NCI-H524 (cell line): ENCODE measurements at places on chromosomes 12 and 14.

GRCh38 chr12:5518584-5519365 is 86.9 kb downstream of the NTF3 start:
- no peak for DNase-seq

DNA sequence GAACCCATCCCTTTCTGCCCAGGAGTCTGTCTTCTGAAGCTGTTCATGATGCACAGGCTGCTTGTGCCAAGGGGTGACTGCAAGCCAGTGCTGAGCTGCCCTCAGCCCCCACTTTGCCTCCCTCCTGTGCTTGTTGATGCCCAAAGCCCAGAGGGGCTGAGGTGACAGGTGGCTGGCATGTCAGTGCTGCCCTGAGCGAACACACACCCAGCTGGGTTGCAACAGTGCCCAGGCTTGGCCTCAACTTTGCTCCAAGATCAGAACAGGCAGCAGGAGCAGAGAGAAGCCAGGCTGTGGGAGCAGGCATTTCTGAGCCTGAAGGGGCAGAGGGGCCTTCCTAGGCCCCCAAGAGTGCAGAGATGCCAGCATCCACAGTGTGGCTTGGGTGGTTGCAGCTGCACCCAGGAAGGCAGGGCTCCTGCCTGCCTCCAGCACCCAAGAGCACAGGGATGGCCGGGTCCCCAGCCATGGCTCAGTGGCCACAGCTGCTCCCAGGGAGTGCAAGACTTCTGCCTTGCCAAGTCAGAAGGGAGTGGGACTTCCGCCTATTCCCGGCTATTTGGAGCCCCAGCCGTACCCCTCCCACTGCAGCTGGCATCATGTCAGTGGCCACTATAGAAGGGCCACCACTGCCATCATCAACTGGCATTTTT is 83.1 kb downstream of the SLC16A7 start:
- no peak for DNase-seq

- peak; percentile 50 for DNase-seq
Measured at GRCh38 chr12:120496413-120497340, 764 bp downstream of the DYNLL1 start.

GRCh38 chr12:659090-659683 is 4.1 kb downstream of the NINJ2 start:
- peak; percentile 3 for DNase-seq

DNA sequence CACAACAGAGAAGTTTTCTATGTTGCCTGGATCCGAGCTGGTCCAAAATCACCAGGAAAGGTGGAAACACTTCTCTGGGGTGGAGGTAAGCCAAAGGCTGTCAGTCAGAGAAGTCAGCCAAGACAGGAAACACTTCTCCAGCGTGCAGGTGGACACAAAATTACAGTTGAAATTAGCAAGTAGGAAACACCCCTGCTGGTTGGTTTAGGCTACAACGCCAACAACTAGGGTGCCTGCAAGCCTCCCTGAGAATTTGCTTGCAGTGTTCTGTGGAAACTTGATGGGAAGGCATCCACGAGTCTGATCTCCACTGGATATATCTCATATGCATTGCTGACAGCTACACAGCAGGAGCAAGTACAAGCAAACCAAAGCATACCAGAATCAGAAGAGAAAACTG is 600.5 kb downstream of the RERGL start:
- no peak for DNase-seq

DNA sequence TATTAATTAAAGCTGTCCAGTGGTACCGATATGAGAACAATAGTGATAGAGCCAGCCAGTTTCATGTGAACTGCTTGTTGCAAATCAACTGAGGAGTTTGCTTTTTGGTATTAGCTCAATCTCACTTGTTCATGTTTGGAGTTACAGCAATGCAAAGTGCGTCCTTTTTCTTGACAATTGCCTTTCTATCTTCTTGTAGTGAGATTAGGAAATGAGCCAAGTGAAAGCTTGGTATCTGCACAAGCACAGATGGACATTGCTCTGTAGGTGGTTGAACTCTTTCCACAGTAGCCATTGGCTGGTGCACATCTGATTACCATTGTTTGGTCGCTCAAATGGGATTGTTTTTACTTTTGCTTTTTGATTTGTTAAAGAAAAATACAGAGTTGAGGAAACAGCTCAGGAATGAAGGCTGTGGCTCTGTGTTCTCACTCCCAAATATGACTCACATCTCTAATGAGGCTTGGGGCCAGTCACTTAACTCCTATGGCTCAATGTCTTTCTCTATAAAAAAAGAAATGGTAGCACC is 241.4 kb downstream of the BMP4 start:
- DNase-seq = no peak

- DNase-seq = peak; percentile 73
Measured at GRCh38 chr12:130752692-130753230, 36.7 kb upstream of the RIMBP2 start.

- no peak for DNase-seq
Measured at GRCh38 chr12:64894827-64895475, 70.5 kb downstream of the TBC1D30 start.

DNA sequence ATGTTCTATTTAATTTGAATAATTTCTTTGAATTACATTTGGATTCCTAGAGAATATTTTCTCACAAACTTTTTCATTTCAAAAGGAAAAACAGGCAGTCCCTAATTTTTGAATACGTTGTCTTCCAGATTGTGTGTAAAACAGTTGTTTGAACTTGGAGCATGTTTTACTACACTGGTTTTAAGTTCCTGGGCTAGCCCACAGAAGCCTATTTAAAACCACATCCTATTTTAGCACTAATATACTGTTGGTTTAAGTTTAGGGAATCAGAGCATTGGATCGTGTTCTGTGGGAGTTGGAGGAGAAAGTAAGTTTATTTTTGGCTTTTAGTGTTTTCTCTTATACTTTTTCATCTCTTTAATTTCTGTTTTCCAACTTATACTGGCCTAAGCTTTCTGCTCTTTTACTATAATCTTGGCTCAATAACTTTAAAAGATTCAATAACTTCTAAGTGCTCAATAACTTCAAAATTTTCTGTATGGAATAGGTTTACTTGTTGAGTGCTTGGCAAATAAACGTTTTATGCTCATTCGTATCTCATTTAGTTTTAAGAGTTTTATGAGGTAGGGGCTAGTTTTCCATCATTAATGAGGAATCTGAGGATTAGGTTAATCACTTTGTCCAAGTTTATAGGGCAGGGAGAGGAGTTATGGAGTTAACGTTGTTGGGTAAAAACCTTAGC is 14.9 kb downstream of the LEMD3 start:
- DNase-seq = no peak

DNA sequence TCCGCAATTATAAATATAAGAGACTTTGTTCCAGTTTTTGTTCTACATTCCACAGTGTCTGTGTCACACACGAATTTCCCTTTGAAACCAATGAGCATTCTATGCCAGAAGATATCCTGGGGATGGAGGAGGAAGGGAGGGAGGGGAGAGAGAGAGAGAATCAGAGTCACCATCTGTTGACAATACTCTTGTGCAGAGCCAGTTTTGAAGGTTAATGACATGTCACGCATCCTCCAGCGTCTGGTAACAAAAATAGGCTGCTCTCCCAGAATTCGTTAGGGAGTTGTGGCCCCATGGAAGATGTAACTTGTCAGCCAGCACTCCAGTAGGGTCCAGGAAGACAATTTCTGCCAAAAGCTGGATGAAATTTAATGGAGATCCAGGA is 213.5 kb upstream of the KRR1 start:
- DNase-seq = peak; percentile 94

- DNase-seq = no peak
Measured at GRCh38 chr12:125194163-125194773, 129.0 kb downstream of the AACS start.

GRCh38 chr14:95319312-95320077 is at the start of gene CLMN:
Gene CLMN (minus strand): TSS chr14:95319908. CDS start chr14:95319792, 116 bp downstream.
- DNase-seq = peak; percentile 65

DNA sequence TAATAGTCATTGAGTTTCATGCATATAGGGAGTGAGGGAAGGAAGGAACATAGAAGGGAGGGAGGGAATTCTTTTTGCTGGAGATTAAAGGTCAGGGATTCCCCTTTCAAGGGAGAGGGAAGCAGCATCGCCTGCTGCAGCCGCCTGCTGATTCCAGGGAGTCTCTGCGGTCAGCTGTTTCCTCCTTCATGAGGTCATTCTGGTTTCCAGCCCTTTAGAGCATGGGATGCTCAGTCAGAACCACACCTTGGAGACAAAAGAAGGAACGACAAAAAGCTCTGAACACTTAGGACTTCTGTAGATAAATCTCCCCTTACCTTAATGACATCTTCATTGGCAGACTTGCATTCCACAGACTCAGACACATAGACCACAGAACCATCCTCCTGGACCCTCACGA is 923.0 kb upstream of the TMEM132C start:
- DNase-seq = no peak

GRCh38 chr12:67637718-67638117 is 10.8 kb upstream of the DYRK2 start:
- no peak for DNase-seq

GRCh38 chr12:80217011-80217535 is 117.7 kb downstream of the OTOGL start:
- DNase-seq = peak; percentile 53

DNA sequence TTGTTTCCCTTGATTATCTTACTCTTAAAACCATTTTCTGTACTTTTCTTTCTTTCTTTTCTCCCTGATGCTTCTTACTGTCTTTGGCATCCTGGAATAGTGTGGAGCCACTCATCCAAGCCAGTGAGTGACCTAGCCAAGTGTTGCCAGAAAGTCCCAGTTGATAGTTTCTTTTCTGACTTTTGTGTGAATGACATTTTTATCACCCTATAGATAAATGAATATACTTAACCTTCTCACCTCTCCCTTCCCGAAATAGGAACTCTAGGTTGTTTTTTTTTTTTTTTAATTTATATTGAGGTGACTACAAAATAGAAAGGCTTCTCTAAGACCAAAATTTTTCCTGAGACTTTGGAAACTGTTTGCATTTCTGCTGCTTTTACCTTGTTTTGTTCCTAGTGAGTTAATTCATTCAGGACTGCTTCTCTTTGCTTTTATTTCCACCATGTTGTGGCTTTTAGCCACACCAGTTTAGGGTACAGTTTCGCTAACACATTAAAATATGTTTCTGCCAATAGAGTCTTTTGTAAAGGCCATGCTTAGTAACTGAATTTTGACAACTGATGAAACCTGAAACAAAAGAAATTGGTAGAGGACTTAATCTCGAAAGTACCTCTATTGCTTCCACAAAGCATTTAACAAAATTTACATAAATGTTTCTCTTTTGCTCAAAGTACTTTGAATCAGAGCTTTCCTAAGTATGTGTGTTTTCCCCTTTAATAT is 194.6 kb downstream of the ERC1 start:
- DNase-seq = no peak

DNA sequence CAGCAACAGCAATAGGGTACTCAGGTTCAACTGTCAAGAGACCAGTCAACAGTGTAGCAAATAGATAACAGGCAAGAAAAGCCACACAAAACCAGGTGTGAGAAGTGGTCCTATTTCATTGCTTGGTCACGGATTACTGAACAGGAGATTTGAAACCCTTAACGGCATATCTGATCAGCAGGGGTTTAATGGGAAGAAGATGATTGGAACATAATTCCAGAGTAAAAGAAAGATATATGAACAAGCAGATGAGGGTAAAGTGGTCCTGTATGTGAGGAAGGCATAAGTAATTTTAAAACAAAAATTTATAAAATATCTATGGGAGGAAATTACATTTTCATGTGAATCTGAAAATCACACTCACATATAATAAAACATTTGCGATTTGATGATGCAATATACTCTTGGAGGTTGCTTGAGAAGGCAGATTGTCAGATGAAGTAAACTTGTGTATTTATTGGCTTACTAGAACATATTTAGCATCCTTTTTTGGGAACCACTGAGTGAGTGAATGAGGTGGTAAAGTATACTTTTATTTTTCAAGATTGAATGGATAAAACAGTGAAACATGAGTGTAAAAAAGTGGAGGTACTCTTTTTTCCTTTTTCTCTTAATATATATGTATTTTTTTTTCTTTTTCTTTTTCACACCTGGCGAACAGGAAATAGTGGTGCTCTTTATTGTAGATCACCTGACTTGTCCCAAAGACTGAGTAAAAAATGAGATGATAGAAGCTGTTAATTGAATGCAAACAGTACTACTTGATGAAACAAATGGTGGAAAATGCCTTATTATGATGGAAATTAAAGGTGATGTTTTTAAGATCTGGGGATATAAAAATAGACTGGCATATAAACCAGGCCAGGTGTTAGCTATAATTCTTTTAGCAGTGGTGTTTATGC is 21.6 kb upstream of the SDR39U1 start:
- DNase-seq = no peak

GRCh38 chr14:74141703-74142102 is 56.9 kb downstream of the LIN52 start:
- DNase-seq = no peak

- DNase-seq = no peak
Measured at GRCh38 chr12:49357103-49357678, 10.1 kb upstream of the SPATS2 start.

- DNase-seq = no peak
Measured at GRCh38 chr12:97921979-97922722, 459.5 kb downstream of the RMST start.

GRCh38 chr14:68978172-68978911 is 760 bp downstream of the ACTN1 start:
- peak; percentile 66 for DNase-seq
